Midbrain (tissue), 1 donor: ENCODE measurements at places on chromosomes 7 and 10.

DNA sequence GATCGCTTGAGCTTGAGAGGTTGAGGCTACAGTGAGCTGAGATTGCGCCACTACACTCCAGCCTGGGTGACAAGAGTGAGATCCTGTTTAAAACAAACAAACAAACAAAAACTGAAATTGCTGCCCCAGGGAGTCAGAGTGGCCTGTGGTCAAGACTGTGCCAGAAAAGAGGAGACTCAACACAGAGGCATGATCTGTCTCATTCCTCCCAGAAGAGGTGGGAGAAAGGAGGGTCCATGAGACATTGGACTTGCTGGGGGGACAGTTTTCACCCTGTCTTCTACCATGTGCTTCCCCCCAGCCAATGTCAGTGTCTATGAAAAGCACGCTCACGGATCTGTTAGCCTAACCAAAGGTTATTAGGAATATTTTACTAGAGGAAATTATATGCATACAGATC is 3.2 kb downstream of the ZNF853 start:
- DNase-seq, result no peak

DNA sequence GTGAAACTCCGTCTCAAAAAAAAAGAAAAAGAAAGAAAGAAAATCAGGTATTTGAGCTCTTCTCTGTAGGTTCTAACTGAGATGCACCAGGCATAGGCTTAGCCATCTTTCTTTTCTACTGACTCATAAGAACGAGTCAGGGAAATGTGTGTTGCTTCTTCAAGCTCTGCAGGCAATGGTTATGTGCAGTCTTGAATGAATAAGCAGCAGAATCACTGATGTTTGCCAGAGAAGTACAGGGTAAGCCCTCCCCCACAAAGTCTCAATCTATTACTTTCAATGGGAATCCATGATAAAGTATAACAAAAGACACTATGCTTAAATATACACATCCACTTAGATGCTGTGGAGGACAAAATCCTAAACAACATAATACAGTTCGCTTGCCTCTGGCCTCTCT is 239.2 kb downstream of the PARD3 start:
- DNase-seq, result no peak

DNA sequence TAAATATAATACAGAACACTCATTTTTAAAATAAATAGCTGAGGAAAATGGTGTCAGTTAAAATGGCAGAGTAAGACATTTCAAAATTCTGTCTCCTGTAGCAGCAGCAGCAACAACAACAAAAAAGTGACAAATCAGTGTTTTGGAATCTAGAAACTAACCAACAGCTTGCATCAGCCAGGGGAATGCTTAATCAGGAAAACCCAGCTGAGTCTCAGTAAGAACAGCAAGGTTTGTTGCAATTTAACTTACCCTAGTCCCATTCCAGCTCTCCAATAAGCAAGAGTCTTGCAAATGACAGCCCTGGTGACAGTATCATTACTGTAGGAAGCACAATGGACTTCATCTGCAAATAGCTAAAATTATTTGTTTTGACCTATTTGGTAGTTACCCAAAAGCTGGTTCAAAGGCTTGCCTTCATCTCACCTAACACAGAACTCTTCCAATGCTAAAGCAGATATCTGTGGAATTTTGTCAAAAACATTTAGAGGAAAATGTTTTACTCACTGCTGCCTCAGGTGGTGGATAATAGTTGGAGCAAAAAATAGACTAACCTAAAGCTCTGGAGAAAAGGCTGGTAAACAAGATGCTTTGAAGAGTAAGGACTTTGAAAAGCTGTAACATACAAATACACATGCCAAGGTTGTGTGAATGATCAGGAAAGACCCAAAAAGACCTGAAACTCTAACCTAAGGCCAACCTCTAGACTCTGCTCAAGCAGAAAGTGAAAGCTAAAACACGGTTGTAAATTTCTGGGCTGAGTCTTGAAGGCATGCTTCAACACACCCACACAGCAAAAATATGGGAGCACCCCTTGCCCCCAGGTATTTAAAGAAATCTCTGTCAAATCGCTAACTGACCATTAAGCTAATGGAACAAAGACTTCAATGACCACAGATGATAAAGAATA is 9.9 kb upstream of the ARHGAP22 start:
- DNase-seq, result no peak

DNA sequence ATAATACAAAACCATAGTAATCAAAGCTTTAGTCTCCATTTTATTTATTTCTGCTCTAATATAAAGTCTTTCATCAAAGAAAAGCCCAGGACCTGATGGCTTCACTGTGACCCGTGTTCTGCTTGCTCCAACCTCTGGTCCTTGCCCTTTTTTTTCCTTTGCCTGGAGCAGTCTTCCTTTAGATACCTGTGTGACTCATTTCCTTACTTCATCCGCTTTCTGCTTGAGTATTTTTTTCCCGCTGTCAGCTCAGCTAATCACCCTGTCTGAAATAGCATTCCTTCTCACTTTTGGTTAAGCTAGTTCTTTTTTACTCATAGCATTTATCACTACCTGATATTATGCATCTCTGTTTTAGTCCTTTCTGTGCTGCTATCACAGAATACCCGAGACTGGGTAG is 194.8 kb downstream of the ABCA13 start:
- no peak for DNase-seq

DNA sequence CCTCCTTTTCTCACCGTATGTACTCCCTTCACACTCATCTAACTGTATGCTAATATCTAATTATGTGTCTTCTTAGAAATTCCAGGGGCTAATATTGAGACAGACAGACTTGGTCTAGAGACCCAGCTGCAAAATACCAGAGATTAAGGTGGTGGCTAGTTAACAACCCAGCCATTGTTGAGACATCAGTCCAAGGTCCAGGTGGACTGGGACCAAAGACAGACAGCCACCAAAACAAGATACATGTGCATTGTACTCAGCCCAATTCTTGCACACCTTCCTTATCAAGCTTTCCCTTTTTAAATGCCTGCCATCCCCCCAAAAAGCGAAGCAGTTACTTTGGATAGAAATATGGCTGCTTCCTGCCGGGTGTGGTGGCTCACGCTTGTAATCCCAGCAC is 43.3 kb upstream of the LRRN3 start:
- no peak for DNase-seq

- no peak for DNase-seq
Measured at GRCh38 chr10:112711366-112711765, 238.7 kb upstream of the TCF7L2 start.

GRCh38 chr7:81158189-81158588 is 239.3 kb upstream of the SEMA3C start:
- DNase-seq, result no peak
